ENCODE measurements at places on chromosomes 4 and X.

DNA sequence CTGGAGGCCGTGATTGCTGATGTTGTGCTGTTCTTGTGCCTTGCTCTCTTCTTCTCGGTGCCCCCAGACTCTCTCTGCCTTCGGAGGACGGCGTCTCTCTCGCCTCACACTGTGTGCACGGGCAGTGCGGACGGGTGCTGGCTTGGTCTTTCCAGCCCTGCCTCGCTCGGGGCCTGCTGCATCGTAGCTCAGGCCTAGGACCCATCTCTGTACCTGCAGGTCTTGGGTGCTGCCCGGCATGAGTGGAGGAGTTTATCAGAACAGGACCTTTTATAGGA, 18.2 kb downstream of the RGS12 start:
- no peak for DNase-seq

DNA sequence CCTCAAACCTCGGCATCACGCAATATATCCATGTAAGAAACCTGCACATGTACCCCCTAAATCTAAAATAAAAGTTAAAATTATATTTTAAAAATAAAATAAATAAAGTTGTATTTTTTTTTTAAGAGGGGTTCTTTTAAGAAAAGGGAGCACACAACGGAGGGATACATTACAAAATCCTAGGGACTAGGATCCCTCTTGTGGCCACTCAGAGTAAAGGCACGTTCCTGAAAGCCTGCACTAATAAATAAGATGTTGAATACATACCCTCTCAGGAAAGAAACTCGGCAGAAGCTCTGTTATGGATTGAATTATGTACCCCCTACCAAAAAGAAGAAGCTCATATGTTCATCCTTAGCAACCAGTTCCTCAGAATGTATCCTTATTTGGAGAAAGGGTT, 50.9 kb upstream of the PRDX4 start:
- no peak for DNase-seq

- no peak for DNase-seq
These were observed 480.8 kb upstream of the FAT1 start for GRCh38 chr4:187204389-187204918.

DNA sequence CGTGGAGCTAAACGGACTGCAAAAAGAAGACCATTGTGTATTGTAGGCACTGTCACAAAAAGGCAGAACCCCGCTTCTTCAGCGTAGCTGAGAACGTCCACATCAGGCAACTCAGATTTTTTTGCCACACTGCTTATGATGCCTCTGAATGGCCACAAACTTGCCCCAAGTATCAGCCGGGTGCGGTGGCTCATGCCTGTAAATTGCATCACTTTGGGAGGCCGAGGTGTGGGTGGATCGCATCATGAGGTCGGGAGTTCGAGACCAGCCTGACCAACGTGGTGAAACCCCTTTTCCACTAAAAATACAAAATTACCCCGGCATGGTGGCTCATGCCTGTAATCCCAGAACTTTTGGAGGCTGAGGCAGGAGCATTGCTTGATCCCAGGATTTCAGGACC, 14.9 kb upstream of the IL3RA start:
- no peak for DNase-seq

GRCh38 chr4:182969651-182970279, 52.6 kb upstream of the DCTD start:
- DNase-seq, result no peak

DNA sequence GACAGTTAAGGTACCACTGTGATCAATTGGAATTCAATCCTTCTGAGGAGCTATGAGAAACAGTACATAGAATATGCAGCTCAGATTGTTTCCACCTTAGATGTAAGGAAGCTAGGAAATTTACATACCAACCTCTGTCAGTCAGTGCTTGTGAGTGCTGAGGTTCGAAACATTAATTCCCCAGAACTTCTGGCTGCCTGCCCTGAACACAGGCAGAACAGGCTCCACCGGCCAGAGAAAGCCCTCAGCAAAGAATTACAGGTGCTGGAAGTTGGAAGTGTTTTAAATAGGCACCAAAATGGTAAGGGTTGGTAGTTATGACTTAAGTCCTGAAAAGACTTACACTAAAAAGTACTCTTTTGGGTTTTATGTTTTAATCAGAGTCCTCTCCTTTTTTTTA, 651.8 kb downstream of the C4orf33 start:
- no peak for DNase-seq

- no peak for DNase-seq
These were observed 120.4 kb upstream of the IL1RAPL2 start for GRCh38 chrX:104445591-104445990.

- no peak for DNase-seq
These were observed 43.5 kb upstream of the SLC25A31 start for GRCh38 chr4:127686658-127687057.

DNA sequence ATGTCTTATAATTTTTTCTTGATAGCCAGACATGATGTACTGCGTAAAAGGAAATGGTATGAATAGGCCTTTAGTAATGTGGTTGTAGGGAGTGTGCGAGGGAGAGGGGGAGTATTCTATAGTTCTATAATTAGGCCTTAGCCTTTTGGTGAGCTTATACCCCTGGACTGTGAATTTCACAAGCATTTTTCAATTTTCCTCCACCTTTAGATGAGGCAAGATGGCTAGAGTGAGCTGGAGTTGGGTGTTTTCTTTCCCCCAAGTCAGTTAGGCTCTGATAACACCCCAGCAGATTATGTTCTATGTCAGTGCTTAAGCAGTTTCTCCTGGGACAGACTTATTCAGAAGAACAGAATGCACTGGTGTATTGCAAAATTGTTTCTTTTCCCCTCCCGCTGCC, 210.2 kb upstream of the NPY2R start:
- no peak for DNase-seq

DNA sequence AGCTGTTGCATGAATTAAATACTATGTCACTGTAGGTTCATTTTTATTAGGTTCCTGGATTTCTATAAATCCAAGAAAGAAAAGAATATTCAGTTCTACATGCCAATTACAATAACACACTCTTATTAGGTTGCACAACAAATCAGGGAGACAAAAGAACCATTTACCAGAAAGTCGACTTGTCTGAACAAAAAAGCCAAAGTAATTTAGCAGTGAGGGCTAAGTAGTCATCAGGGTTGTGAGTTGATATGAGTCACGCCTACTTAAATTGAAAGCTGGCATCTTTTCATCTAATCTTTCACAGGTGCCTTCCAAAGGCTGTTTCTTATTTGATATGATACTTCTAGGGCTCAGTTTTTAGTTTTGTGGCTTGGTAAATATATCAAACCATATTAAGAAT, 25.4 kb upstream of the GNRHR start:
- DNase-seq, result no peak

GRCh38 chrX:2492531-2493218, 8.1 kb downstream of the DHRSX start:
- no peak for DNase-seq

DNA sequence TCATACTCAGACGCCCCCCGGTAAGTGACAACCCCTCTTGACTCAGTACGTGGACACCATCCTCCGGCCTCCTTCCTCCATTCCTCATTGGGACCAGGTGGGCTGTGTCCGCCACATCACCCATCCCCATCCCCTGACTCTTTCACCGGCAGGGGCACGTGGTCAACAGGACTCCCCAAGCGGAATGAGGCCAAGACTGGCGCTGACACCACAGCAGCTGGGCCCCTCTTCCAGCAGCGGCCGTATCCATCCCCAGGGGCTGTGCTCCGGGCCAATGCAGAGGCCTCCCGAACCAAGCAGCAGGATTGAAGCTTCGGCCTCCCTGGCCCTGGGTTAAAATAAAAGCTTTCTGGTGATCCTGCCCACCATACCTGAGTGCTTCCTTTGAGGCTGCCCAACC, 5.0 kb downstream of the PQBP1 start:
- DNase-seq, result no peak

- DNase-seq, result no peak
These were observed 63.7 kb downstream of the TMEM164 start for GRCh38 chrX:110066488-110067225.

DNA sequence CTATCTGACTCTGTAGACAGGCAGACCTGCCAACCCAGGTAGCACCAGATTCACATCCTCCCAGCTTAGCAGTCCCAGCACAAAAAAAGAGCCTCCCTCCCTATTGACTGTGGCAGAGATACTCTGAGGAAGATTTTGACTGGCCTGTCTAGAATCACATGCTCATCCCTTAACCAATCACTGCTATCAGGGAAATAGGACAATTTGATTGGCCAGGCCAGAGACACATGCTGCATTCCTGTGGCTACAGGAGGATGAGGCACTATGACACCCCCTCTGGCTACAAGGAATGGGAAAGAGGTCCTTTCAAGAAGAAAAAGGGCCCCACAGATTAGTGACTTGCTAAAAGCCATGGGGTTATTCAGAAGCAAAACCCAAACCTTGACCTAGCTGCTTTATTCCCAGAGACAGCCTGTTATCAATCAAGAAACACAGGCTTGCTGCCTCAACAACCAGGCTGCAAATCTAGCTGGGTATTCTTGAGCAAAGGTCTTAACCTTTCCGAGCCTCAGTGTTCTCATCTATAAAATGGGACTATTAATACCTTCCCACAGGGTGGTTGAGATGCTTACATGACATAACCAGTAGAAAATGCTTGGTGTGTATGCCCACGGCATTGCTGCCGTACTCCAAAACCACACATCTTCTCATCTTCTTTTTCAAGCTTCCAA, 147.6 kb downstream of the BCOR start:
- no peak for DNase-seq

- DNase-seq, result no peak
These were observed 9.5 kb downstream of the ENOX2 start for GRCh38 chrX:130893356-130894085.

DNA sequence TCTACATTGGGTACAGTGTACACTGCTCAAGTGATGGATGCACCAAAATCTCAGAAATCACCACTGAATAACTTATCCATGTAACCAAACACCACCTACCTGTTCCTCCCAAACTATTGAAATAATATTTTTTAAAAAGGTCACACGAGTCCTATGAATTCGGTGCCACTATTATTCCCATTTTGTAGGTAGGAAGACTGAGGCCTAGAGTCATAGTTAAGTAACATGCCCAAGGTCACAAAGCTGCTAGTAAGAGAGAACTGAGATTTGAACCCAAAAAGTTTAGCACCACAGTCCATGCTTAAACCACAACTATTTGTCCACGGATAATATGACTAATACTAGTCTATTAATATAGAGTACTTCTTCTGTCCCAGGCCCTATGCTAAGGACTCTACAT, 2.7 kb downstream of the ARHGEF6 start:
- no peak for DNase-seq

- no peak for DNase-seq
These were observed 127.8 kb upstream of the FAT1 start for GRCh38 chr4:186851291-186852072.

- no peak for DNase-seq
These were observed 25.8 kb downstream of the PIN4 start for GRCh38 chrX:72207366-72207765.

- DNase-seq, result no peak
These were observed 325.5 kb upstream of the F9 start for GRCh38 chrX:139204898-139205667.

GRCh38 chr4:8132947-8133705, 25.5 kb downstream of the ABLIM2 start:
- DNase-seq, result no peak

DNA sequence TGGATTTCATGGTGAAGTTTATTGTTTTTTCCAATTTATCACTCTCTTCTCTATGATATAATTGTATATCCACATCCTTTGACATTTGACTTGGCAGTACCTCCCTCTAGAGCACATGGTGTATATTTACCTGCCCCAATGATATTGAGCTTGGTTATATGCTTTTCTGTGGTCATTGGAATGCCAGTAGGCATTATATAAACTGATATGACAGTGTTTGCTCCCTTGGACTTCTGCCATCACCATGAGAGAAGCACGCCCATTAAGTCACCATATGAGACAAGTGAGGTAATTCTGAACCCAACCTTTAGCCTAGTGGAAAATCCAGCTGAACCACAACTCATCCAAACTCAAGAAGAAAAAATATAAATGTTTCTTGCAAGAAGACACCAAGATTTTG, 2761.5 kb downstream of the ARAP2 start:
- no peak for DNase-seq

GRCh38 chr4:176469546-176469945, 149.8 kb downstream of the SPCS3 start:
- no peak for DNase-seq

GRCh38 chr4:5788144-5788543, 77.1 kb downstream of the EVC start:
- DNase-seq, result no peak

DNA sequence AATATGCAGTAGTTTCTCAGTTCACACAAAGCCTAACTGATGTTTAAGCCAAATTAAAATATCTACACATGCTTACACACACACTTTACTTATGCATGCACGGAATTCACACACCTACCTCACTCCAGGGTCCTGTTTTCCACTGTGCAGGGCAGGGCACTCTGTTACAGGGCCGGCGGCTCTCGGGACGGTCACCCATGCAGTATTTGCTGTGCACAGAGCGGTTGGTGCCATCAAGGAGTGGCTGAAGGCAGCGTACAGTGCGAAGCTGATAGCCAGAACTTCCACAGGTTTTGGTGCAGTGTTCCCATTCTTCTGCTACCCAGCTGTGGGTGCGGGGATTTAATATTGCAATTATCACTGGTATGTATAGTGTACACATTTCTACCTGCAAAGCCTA, 258.9 kb downstream of the NPFFR2 start:
- DNase-seq, result no peak

DNA sequence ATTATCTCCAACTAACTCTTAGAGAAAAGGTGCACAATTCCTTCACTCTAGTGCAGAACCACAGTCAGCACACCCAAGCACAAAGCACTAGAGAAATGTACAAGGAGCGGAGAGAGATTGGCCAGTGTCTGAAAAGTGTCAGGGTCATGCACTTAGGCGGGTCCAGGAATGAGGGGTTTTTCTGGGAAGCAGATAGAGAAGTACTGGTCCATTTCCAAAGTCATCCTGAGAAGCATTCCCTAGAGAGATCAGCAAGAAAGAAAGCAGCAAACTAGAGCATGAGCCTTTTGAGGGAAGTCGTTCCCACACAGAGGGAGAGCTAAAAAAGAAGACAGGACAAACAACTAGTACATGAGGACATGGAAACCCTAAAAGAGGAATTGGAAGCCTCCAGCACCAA, 168.1 kb upstream of the MAP3K15 start:
- no peak for DNase-seq

- DNase-seq, result no peak
These were observed 63.4 kb downstream of the TAPT1 start for GRCh38 chr4:16162891-16163290.

DNA sequence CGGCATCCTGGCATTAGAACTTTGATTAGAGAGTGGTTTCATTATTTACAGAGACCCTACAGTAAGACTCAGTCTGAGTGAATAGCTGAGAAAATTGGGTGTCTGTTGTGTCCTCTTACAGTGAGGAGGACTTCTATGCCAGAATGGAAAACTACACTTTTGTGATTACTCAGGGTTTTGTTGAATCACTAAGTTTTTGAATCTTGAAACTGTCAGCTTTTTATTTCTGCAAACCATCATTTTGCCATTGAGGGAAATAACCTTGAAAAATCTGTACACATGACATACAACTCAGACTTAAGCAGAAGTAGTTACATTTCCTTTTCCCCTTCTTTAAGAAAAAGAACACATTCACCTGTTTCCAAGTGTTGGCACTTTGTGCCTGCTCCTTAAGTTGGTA, 117.6 kb upstream of the RASGEF1B start:
- no peak for DNase-seq
